ENCODE measurements at places on chromosomes 13 and 19.

GRCh38 chr19:34475026-34475974 is 6.3 kb upstream of the WTIP start:
- DNase-seq: no peak

- no peak for DNase-seq
These were observed 28.2 kb downstream of the KCNC3 start for GRCh38 chr19:50300814-50301606.

DNA sequence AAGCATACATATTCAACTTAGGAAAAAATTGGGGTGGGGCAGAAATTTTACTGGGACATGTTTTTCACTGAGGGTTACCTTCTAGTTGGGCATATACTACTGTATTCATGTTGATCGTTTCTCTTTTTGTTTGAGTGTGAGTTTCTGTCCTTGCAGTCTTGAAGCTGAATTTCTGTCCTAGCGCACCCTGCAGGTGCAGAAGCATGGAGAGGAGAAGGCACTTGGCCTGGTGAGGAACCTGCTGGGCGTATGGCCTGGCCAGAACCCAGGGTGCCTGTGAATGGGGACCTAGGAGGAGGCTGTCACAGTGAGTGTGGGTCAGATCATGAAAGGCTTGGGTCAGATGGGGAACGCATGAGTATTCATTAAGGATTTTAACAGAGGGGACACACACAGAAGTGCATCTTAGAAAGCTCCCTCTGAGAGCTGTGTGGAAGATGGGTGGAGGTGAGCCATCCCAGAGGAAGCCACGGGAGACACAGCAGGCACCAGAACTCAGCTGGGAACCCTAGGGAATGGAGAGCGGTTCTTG is 36.8 kb downstream of the SERP2 start:
- no peak for DNase-seq

DNA sequence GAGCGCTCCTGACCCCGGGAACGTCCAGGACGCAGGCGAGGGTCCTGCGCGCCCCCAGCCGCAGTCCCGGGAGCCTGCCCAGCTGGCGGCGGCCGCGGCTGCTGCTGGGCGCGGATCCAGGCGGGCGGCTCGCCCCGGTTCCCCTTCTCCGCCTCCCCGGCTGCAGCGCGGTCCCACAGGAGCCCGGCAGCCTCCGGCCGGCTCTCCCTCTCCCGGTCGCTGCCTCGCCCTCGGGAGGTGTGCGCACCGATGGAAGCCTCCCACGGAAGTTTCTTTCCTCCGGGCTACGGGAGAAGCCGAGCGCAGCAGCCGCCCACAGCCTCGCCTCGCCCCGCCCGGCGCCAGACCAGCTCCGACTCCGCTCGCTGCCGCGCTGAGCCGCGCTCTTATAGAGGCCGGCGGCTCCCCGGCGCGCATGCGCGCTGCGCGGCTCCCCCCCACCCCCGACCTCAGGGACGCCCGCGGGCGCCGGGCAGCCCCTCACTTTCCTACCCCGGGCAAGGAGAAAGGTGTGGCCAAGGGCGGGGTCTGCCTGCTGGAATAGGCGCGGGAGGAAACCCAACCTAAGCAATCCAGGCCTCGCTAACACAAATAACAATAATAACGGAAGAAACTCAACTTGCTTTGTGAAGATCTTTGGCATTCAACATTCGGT is at the start of gene SHISA2:
Gene SHISA2 (minus strand): TSS at position 360 of the 655 bp plus-strand sequence. CDS start 1,041 bp downstream, outside the sequence.
- DNase-seq: no peak

- DNase-seq: no peak
These were observed at the start of gene SGCG for GRCh38 chr13:23180711-23181110. SGCG (plus strand) TSS chr13:23180979; CDS start chr13:23203695, 22,716 bp downstream.

- DNase-seq: no peak
These were observed 491.0 kb downstream of the FGF9 start for GRCh38 chr13:22161871-22162270.

GRCh38 chr13:106034201-106034600 is 501.3 kb downstream of the EFNB2 start:
- DNase-seq: no peak

- no peak for DNase-seq
These were observed 17.8 kb downstream of the BIVM start for GRCh38 chr13:102816708-102817107.

- DNase-seq: no peak
These were observed 42.1 kb downstream of the ATP11A start for GRCh38 chr13:112731667-112732616.

DNA sequence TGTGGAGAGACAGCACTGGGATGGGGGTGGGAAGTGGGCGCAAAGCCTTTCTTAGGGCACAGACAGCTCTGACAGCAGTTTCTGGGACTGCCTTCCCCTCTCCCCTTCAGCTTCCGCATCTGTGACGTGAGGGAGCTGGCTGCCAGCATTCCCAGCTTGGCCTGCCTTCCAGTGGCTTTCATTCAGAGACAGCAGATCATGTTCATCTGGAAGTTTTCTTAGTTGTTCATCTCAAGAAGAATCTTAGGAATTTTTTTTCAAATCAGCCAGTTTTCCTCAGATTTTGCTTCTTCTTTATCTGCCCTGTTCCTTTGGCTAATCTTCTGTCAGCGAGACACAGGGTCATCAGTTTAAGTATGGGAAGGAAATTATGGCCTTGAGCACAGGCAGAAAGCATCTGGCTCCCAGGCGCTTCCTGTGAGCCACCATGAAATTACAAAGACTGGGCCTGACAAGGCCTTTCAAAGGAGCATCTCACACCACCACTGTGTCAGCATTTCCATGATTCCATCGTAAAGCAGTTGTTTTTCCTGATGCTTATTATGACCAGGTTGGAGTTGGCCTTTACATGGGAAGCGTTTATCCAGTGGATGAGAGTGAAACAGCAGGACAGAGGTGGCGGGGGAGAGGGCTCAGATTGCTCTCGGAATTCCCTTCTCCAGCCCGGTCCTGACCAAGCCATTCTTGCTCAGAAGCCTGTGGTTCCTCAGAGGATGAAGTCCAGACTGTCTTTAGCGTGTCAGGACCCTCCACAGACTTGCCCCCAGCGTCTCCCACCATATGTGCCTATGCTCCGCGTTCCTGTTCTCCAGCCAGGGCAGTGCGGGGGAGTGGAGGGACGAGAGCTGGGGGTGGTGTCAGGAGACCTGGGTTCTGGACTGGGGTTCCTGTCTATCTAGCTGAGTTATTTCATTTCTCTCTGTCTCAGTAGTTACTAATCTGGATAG is 43.6 kb downstream of the ARHGAP35 start:
- no peak for DNase-seq

- no peak for DNase-seq
These were observed 1.3 kb downstream of the SNAPC2 start for GRCh38 chr19:7921302-7921966.

DNA sequence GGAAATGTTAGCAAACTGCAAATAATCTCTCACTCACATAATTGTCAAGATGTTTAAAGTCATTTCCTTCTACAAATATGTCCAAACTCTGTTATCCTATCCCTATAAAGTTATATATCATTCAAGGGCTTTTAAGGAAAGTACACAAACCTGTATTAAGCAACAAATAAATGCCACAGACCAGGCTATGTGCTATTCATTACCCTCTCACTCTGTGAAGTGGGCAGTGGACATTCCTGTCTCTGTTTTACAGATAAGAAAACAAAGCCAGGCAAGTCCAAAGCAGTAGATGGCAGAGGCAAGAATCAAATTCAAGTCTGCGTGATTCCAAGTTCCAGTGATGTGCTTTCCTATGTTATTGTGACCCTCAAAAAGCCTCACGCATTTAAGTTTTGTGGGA is 140.6 kb downstream of the LHFPL6 start:
- DNase-seq: no peak

- peak; percentile 11 for DNase-seq
These were observed 234.3 kb downstream of the LMO7 start for GRCh38 chr13:75870397-75870903.

- DNase-seq: no peak
These were observed 3.8 kb downstream of the DBP start for GRCh38 chr19:48633148-48634035.

DNA sequence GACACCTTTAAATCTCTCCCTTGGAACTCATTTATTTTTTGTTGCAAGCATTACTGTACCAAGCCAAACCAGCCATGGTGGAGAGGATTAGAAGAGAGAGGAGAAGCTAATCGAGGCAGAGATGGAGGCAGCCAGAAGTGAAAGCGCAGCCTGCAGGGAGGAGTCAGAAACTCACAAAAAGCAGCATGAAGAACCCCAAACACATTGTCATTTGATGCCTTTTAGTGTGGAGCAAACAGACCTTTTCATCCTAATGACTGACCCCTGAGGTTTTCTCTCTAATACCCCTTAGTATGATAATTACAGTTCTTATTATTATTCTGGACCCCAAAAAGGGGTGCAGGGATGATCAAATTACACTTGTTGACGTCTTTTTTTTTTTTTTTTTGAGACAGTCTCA is 62.5 kb downstream of the TNFRSF19 start:
- DNase-seq: no peak

GRCh38 chr19:45142726-45143110 is 18.1 kb downstream of the NKPD1 start:
- no peak for DNase-seq

- DNase-seq: no peak
These were observed 126.0 kb downstream of the ATP11A start for GRCh38 chr13:112815871-112816270.

DNA sequence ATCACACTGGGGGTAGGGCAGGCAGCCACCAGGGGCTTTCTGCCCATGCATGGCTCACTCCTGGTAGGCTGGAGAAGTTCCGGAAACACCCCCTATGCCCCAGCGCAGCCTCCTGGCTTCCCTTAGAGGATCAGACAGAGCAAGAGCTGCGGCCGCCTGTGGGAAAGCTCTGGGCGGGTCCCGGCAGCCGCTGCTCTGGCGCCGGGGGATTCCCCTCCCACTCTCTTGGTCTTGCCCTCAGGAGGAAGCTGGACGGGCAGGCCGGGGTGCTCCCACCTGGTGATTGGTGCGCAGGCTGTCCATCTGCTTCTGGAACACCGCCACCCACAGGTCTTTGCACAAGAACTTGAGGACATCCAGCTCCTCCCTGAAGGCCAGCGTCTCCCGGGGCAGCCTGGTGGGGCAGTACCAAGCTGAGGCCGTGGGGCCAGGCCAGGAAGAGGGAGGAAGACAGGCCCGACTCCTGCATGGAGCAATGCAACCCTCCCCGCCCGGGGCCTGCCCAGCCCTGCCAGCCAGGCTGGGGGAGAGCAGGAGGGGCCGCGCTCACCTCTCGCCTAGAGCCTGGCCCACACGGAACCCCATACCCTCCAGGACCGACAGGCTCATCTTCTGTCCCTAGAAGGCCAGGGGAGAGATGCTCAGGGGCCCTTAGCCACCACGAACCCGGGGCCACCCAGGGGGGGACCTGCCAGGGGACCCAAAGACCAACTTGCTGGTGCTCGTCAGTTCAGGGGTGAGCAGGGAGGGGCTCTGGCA is 4.0 kb upstream of the NKPD1 start:
- DNase-seq: peak; percentile 62
